Endodermal cell (in vitro differentiated cells): ENCODE measurements at places on chromosomes 16 and 17. TPM values are rescaled to one million over a fixed set of nuclear protein-coding genes. Genes with fewer than 3 reads are reported as not detected.
A peak's percentile ranks its signal among the peaks of the same experiment; 100 is the strongest.

Gene ACAP1
- 8.0 to 12.8 TPM (median 8.4 TPM) in 3 replicates for total RNA-seq

DNA sequence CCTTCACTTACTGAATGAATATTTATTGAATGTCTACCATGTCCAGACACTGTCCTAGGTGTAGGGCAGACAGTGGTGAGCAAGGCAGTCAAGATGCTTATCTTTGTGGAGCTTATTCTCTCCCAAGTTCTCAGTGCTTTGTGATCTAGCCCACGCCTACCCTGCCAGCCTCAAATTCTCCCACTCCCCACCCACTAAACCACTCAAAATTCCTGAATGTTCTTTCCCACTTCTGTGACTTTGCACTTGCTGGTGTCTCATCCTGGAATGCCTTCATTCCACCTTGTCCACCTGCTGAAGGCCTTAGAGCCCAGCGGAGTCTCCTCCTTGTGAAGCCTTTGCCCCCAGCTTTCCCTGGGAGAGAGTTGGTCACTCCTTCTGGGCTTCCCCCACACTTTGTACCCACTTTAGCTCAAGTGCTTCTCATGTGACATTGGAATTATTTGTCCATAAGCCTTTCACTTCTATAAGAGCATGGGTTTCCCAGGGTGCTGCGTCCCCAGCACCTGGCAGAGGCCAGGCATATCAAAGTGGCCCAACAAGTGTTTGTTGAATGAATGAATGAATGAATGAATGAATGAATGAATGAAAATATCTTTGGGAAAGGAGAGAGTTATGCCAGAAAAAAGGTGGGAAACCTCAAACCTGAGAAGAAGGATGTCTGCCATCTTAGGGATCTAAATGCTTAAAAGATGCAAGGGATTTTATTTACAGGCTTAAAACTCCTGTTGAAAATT lies 23.0 kb downstream of the CCDC182 start:
- DNase-seq = no peak

GRCh38 chr17:57257895-57258851 lies 1.9 kb downstream of the MSI2 start:
- peak; percentile 78 for DNase-seq

DNA sequence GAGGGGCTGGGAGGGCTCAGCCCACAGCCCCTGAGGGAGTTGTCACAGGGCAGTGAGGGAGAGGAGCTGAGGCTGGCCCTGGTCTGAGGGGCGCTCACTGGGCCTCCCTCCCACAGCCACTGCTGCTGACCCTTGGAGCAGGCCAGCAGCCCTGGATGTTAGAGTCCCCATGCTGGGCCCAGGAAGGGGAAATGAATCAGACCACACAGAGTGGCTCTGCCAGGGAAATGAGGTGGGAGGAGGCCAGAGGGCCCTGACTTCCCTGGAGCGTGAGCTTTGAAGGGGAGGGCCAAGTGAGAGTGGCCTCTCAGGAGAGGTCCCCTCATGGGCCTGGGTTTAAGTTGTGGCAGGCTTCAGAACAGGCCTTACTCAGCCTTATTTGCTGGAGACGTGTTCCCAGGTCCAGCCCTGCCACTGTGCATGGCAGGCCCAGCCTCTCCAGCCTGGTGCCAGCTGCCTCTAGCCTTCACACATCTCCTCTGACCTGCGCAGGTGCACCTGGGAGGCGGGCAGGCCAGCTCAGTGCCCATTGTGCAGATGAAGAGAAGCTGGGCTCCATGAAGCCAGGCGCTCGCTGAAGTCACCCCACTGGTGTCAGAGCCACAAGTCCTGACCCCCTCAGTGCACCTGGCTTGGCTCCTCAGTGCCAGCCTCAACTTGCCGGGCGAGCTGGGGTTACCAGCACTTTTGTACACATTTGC lies 15.4 kb downstream of the GPT2 start:
- no peak for DNase-seq

DNA sequence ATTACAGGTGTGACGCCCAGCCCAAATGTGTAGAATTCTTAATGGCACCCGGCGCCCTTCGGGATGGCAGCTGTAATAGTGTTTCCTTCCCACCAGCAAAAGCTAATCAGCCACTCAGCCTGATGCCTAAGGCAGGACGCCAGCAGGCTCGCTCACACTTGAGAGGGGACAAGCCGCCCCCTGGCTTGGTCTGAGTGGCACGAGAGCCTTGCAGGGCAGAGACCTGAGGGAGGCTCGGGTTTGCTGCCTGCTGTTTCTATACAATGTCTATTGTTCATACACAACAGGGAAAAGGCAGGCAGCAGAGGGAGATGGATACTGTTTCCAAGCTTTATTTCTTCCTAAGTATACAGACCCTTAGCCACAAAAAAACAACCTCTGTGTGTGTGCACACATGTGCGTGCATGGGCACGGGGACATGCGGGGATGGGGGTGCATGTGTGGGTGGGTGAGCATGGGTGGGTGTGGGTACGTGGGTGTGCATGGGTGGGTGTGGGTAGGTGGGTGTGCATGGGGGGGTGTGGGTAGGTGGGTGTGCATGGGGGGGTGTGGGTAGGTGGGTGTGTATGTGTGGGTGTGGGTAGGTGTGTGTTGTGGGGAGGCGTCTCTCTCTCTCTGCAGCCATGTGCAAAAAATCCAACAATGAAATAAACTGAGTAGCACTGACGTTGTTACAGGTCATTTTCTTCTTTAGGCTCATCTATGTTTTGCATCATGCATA lies 10.0 kb downstream of the SLC38A8 start:
- DNase-seq = peak; percentile 81
